Heart right ventricle (tissue), 16 donors: ENCODE measurements at places on chromosomes 7 and 10. TPM values are rescaled to one million over a fixed set of nuclear protein-coding genes. Genes with fewer than 3 reads are reported as not detected.
A peak's percentile ranks its signal among the peaks of the same experiment; 100 is the strongest.

COL26A1 gene
- 0.07 TPM for polyA plus RNA-seq

ACHE gene
- 0.80 TPM for polyA plus RNA-seq

- peak; percentile 29 for DNase-seq
Observed at GRCh38 chr7:116672596-116673456, 830 bp downstream of the MET start.

DNA sequence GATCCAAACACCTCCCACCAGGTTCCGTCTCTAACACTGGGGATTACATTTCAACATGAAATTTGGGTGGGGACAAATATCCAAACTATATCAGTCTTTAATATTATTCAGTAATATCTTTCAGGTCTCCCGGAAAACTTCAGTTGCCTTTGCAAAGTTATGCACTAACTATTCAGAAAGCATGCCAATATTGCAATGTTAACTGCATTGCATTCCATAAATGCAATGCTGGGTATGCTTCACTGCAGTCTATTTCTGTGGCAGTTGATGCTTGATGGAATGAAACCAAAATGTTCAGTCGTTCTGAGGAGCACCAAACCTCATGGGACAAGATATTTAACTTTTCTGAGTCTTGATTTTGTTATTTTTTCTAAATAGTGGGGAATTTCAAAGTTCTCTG lies 147.5 kb downstream of the SLC16A9 start:
- no peak for DNase-seq

DNA sequence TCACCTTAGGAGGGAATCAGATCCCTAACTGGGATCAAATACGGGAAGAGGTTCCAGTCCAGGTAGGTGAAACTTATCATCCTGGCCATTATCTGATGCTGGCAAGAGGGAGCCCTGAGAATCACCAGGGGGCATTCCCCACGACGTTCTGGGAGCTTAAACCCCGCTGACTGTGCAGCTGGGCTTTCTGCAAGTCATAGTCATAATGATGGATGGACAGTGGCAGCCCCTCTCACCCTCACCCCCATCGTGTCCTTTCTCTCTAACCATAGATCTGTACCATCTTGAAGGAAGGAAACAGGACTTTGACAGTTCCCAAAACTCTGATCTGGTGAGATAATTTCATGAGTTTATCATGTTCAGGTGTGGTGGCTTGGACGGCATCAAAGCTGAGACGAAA lies 50.2 kb downstream of the GATA3 start:
- DNase-seq, result no peak

DNA sequence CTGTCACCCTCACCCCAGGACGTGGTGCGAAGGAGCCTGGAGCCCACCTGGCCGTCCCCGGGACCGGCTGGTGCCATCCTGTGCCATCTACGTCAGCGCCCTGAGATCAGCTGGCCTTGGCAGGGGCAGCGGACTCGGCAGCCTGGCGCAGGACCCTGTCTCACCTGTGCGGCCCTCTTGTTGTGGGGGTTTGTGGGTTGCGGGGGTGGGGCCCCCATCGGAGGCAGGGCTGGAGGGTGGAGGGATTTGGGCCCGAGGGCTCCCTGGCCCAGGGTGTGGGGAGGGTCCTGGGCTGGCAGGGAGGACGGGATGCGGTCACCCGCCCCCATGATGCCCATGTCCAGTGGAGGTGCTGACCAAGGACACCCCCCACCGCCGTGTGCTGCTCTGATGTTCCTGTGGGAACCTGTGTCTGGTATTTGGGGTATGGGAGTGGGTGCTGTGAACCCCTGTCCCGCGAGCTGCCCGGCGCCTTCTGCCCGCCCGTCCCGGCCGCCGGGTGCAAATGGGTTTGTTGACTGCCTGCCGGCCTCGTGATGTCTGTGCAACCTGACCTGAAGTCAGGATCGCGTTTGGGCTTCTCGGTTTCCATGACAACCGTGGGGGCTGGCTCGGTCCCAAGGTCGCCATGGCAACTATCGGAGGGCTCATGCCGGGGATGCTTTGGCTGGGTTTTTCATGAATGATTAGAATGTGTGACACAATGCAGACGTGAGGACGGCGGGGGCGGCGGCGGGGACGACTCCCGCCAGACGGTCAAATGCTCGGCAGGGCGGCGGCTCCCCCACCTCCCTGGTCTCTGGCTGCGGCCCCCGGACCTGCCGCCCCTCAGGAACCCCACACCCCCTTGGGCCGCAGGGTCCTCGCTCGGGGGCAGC lies 7.3 kb downstream of the MAFK start:
- DNase-seq, result peak; percentile 94
